ENCODE measurements at places on chromosomes 3 and 15.

DNA sequence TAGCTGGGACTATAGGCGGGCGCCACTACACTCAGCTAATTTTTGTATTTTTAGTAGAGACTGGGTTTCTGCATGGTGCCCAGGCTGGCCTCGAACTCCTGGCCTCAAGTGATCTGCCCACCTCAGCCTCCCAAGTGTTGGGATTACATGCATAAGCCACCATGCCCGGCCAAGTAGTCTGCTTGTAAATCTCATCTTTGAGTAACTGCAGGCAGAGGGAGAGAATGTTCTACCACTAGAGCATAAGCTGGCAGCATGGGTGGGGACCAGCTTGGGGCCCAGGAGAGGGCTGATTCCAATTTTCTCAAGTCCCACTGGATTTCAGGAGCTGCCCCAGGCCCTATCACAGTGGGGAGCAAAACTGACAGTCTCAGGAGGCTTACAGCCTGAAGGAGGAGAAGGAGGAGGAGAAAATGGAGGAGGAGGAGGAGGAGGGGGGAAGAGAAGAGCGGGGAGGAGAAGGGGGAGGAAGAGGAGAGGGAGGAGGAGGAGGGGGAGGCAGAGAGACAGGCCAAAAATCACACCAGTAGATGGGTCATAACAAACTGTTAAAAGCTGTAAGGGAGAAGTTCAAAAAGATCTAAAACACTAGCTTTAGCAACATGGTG is 229.1 kb upstream of the IGF1R start:
- no peak for DNase-seq

- DNase-seq: no peak
Observed at GRCh38 chr3:152589644-152590043, 245.3 kb upstream of the P2RY1 start.

- DNase-seq: no peak
Observed at GRCh38 chr3:45781841-45782240, 14.5 kb downstream of the SLC6A20 start.

GRCh38 chr3:155233213-155233612 is 60.3 kb downstream of the STRIT1 start:
- DNase-seq: no peak

All from activated CD4-positive, alpha-beta T cell treated with anti-CD3 and anti-CD28 coated beads, Interleukin-2, Interleukin-4, amounts not matched to agents 100 ng/mL and 50 ng/mL, durations not matched to agents 16 hours and 8 hours (primary cell).